Naive thymus-derived CD4-positive, alpha-beta T cell (primary cell): ENCODE measurements at places on chromosomes 7 and 10. TPM values are rescaled to one million over a fixed set of nuclear protein-coding genes. Genes with fewer than 3 reads are reported as not detected.

- no peak for DNase-seq
These were observed 76.2 kb upstream of the TMEM168 start for GRCh38 chr7:112866424-112866823.

DNA sequence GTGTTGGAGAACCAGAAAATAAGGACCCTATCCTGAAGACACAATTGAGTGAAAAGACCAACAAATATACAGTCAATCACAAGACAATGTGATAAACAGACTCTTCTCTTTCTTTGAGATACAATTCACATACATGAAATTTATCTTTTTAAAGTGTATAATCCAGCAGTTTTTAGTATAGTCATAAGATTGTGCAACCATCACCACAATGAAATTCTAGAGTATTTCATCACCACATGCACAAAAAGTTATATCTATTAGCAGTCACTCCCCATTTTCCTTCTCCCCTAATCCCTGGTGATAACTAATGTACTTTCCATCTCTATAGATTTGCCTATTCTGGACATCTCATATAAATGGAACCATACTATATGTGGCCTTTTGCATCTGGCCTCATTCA is 8.2 kb upstream of the SORBS1 start:
- no peak for DNase-seq

GRCh38 chr7:17070231-17070708 is 188.5 kb upstream of the AGR3 start:
- no peak for DNase-seq

DNA sequence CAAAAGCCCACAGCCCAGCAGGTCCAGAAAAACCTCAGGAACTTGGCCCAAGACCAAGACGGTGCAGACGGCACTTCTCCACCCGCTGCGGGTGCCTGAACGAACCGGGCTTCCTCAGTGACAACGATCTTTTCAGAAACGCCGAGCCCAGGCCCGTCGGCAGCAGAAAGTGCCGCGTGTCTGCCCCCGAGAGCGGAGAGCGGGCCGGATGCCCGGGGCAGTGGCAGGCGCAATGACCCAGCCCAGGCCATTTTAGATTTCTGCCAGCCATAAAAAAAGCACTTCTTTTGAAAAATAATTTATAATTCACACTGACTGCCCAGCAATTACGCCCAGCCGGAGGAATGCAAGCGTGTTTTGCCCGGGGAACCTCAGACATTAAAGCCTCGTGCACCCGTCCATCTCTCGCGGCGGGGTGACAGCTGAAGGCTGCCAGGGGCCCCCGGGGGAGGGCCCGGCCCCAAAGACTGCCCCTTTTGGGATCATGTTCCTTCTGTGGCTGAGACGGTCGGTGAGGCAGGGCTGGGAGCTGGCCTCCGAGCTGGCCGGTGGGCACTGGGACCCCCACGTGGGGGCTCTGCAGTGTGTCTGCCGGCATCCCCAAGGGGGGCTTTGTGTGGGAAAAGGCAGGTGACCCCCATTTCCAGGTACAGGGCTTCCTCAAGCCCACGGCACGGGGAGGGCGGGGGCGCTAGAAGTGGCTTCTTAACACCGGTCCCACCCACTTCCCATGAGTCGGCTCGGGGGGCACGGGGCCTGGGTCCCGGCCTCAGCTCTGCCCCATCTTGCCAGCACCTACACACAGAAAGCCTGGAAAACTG is 71.3 kb upstream of the PDGFA start:
- no peak for DNase-seq

TSPAN15 gene
- total RNA-seq: 1.2 TPM

MEST gene
- total RNA-seq: 1.8 TPM

DNA sequence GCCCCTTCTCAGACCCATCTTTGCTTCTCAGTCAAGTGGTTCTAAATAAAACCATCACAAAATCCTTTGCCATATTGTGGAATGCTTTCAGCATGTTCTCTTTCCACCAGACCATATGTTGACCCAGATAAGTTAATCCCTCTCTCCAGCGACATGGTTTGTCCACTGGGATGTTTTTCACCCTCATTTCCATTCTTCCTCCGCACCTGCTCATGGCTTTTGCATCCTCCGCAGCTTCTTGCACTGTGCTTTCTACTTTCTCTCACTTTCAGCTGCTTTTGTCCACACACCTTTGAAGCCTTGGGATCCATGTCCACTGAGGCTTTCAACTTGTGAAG is 52.3 kb upstream of the WAC start:
- no peak for DNase-seq

MALRD1 gene
- not detected in 2 replicates for total RNA-seq

WASHC2A gene
- total RNA-seq: 52.7 TPM

GRCh38 chr7:22452142-22452959 is 47.6 kb downstream of the STEAP1B start:
- DNase-seq: no peak

CYP26A1 gene
- not detected in 2 replicates for total RNA-seq

GIMAP4 gene
- 134 TPM for total RNA-seq

VWA2 gene
- total RNA-seq: not detected
